ENCODE measurements at places on chromosomes 11 and 22.

- no peak for DNase-seq
Observed at GRCh38 chr11:72298931-72299330, 55.0 kb upstream of the PHOX2A start.

GRCh38 chr11:65780770-65781151, at the start of gene AP5B1:
Gene AP5B1 (minus strand): TSS chr11:65780976. CDS start chr11:65780591, 385 bp downstream.
- peak; percentile 87 for DNase-seq

DNA sequence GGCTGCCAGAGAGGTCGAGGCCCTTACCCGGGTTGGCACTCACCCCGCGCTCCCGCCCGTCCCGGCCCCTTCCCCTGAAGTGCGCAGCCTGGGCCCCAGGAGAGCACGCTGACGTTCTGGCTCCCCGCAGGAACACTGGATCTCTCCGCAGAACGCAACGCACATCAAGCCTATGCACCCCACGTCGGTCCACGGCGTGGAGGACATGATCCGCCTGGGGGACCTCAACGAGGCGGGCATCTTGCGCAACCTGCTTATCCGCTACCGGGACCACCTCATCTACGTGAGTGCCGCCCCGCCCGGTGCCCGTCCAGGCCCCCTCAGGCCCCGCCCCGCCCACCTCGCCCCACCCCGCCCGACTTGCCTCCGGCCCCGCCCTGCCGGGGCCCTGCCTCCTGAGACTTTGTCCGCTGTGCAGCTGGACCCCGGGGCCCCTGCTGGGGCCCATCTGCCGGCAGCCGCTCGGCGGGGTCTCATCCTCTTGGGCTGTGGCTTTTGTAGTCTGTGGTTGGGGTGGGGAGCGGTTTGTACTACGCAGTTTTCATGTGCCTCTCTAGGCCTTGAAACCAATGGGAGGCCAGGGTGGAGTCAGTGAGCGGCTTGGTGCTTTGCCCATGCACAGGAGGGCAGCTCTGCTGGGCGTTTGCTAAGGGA, 19.7 kb downstream of the MYO7A start:
- peak; percentile 64 for DNase-seq

GRCh38 chr11:1759151-1759850, 4.4 kb downstream of the CTSD start:
- DNase-seq = no peak

DNA sequence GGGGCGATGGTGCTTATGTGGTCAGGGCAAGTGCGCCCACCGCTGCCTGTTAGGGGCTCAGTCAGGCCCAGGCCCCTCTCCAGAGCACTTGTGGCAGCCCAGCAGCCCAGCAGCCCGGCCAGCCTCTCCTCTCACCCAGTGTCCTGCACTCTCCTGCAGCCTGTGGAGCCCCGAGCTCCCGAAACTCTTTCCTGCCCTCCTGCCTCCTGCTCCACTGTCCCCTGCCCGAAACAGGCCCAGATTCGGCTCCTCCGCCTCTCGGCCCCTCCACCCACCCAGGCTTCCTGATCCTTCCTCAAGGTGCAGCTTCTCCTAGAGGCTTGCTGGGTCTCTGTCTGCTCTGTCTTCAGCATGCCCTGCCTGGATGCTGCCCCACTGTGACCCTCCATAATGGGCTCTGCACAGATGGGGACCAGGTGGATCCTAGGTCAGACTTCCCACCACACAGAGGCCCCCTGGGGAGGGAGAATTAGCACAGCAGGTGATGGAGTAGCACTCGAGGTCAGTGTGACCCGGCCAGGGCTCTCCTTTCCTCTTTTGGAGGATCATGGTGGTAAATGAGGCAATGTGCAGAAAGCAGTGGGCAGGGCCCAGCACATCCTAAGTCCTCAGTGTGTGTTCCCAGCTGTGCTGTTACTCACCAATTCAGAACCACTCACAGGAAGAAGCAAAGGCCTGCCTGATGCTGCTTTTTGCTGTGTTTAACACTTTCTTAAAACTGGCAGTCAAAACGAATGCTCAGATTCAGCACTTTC, 18.6 kb upstream of the NAP1L4 start:
- DNase-seq = no peak

DNA sequence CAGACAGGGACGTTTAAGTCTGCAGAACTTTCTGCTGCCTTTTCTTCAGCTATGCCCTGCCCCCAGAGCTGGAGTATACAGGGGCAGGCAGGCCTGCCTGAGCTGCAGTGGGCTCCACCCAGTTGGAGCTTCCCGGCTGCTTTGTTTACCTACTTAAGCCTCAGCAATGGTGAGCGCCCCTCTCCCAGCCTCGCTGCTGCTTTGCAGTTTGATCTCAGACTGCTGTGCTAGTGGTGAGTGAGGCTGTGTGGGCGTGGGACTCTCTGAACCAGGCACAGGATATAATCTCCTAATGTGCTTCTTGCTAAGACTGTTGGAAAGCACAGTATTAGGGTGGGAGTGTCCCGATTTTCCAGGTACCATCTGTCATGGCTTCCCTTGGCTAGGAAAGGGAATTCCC, 38.5 kb downstream of the NELL1 start:
- DNase-seq = no peak

GRCh38 chr11:130611791-130612251, 163.4 kb downstream of the ADAMTS15 start:
- DNase-seq = no peak

DNA sequence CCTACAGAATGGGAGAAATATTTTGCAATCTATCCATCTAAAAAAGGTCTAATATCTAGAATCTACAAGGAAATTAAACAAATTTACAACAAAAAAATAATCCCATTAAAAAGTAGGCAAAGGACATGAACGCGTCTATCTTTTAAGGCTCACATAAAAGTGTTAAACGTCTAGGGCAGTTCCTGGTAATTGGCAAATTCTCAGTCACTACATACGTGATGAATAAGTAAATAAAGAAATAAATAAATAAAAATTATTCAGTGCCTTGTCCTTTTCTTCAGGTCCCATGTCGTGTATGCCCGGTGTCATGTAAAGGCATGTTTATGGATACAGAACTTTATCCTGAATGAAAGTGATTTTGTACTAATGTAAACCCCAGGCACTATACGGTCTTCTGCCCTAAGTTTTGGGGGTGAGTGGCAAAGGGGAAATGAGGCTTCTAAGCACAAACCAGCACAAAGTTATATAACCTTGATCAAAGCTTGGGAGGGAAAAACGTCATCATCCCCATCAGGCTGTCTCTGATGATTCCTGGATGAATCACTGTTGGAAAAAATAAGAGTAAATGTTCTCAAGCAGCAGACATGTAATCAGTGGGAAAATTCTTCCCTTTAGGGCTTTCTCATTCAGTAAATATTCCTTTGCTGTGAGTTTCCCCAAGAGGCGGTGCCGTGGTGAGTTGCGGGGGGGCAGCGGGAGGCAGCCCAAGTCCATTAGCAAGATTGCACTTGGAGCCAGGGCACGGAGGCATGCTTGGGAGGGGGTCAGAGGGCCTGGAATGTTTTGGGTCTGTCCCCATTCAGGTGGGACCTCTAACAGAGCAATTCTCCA, 30.4 kb upstream of the MICAL2 start:
- no peak for DNase-seq

DNA sequence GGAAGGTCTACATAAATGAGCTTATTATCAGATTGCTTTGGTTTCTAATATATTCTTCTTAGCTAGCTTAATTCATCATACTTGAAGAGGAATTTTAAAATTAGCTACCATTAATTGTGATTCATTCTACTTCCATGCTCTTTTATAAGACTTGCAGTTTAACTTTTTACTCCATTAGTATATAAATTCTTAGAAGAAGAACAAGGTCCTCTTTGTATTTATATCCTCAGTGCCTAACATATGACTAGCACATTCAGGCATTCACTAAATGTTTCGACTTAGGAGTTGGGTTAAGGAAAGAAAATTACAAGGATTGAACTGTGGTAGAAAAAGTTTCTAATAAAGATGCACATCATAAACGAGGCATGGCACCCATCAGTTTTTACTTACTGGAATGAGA, 1135.5 kb downstream of the JRKL start:
- DNase-seq = no peak

DNA sequence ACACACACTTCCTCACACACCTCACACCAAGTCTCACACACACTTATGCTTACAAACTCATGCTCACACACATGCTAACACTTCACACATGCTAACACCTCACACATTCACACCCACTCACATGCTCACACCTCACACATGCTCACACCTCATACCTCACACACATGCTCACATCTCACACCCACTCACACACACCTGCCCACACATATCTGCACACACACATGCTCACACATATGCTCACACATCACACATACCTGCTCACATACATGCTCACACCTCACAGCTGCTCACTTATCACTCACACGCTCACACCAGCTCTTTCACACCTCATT, 4.5 kb upstream of the MYBPC3 start:
- DNase-seq = no peak

All from activated T-cell treated with anti-CD3 and anti-CD28 coated beads, Interleukin-2, amount 50 U/mL, for 48 hours (primary cell).